Muscle of leg (tissue), 16 donors: ENCODE measurements at places on chromosomes 16 and 17. TPM values are rescaled to one million over a fixed set of nuclear protein-coding genes. Genes with fewer than 3 reads are reported as not detected.

Gene SKAP1
- 0.35 TPM for total RNA-seq

Gene PRAC2
- not detected for total RNA-seq

- H3K27ac ChIP-seq: peak within 1 kb of the TSS; percentile 74
- no peaks in the 10 kb centered on the region for H3K36me3 ChIP-seq
These were observed at the start of gene PIEZO1 for GRCh38 chr16:88785106-88785924. PIEZO1 (minus strand) TSS chr16:88785220; CDS start chr16:88784964, 256 bp downstream.

DNA sequence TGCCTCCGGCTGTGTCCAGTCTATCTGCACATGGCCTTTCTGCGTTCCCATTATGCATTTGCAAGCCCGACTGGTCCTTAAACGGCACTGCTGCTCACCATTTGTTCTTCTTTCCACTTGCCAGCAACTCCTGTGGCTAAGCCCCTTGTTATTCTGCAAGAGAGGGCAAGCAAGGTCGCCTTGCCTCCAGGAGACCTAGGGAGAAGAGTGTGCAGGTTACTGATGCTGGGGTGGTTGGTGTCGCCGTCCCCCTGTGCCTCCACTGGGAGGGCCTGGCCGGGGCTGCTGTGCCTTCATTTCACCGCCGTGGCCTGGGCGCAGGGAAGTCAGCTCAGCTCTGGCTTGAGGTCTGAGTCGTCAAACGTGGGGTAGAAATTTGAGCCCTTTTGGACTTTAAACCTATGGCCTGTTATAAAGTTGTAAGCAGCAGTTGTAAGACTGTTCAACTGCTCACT, 12.7 kb downstream of the SLC6A4 start:
- no peak for DNase-seq
- no peak overlapping the region for H3K4me3 ChIP-seq
- H3K4me1 ChIP-seq: no peaks in the 10 kb centered on the region
- no peak overlapping the region for H3K27ac ChIP-seq

- no peaks in the 10 kb centered on the region for H3K4me1 ChIP-seq
- peak; percentile 86 for DNase-seq
- no peaks in the 10 kb centered on the region for H3K27me3 ChIP-seq
- no peaks in the 10 kb centered on the region for H3K36me3 ChIP-seq
These were observed 26.0 kb upstream of the MON1B start for GRCh38 chr16:77165006-77165405.

DNA sequence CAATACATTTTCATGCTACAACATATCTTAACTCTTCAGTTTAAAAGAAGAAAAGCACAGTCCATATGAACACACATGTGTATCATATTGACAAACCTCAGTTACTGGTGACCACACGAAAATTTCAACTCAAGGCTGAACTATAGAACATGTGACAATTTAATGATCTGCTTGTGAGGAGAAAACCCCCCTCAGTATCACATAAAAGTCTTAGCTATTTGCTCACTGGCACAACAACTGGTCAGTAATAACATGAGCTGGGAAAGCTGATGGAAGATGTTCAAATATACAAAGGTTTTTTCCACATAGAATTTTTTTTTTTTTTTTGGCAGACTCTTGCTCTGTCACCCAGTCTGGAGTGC, 19.5 kb downstream of the ZNF652 start:
- no peaks in the 10 kb centered on the region for H3K36me3 ChIP-seq
- no peak for DNase-seq
- H3K27me3 ChIP-seq: no peaks in the 10 kb centered on the region
- H3K4me3 ChIP-seq: no peak overlapping the region
- no peak overlapping the region for H3K27ac ChIP-seq

GRCh38 chr16:70679671-70680494, 6.0 kb downstream of the MTSS2 start:
- H3K27ac ChIP-seq: no peak overlapping the region
- no peaks in the 10 kb centered on the region for H3K27me3 ChIP-seq
- peaks cover 52% of the 10 kb centered on the region for H3K4me1 ChIP-seq
- peaks cover 84% of the 10 kb centered on the region for H3K36me3 ChIP-seq
- H3K4me3 ChIP-seq: no peak overlapping the region
- DNase-seq: no peak

DNA sequence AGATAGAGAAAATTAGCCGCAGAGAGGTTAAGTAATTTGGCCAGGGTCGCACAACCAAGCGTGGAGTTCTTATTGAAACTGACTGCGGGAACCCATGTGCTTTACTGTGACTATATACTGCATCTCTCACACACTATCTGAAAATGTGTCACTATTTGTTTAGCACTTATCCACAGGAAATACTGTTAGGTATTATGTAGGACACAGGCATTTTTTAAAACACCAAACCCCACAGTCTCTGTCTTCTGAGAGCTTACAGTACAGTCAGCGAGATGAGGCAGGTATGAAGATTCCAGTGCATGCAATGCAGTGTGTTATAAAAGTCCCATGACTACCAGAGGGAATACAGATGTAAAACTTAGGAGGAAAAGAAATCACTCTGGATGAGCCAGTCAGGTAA, 11.3 kb downstream of the RBL2 start:
- H3K36me3 ChIP-seq: peaks cover 18% of the 10 kb centered on the region
- no peaks in the 10 kb centered on the region for H3K27me3 ChIP-seq
- no peak for DNase-seq
- no peak overlapping the region for H3K4me3 ChIP-seq
- no peak overlapping the region for H3K27ac ChIP-seq
- no peaks in the 10 kb centered on the region for H3K4me1 ChIP-seq

DNA sequence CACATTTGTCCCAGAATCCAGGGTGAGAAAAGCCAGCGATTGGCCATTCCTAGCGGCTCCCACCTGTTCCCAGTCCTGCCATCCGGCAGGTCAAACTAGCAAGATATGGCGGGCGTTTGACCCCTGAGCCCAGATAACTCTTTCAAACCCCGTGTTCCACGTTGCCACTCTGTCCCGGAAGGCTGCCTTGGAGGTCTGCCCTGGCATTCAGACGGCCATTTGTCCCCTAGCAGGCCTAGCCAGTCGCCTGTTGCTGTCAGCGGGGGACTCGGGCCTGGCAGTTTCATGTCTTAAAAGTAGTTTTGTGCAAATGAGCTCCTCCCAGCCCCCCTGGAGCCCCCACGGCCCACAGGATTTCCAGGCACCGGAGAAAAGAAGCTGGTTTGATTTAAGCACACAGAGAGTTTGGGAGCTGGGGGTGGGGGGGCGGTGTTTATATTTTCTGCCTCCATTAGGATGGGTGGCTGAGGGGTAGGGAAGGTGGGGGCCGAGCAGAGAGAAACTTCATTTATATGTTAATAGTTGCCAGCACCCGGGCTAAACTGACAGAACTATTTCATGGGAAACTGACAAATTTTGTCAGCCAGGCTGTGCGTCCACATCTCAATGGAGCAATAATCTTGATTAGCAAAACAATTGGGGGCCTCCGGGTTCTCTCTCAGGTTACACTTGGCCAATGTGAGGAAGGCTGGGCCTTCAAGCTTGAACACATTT, 240.9 kb upstream of the SALL1 start:
- H3K36me3 ChIP-seq: no peaks in the 10 kb centered on the region
- H3K27ac ChIP-seq: no peak overlapping the region
- no peaks in the 10 kb centered on the region for H3K27me3 ChIP-seq
- H3K4me3 ChIP-seq: no peak overlapping the region

DNA sequence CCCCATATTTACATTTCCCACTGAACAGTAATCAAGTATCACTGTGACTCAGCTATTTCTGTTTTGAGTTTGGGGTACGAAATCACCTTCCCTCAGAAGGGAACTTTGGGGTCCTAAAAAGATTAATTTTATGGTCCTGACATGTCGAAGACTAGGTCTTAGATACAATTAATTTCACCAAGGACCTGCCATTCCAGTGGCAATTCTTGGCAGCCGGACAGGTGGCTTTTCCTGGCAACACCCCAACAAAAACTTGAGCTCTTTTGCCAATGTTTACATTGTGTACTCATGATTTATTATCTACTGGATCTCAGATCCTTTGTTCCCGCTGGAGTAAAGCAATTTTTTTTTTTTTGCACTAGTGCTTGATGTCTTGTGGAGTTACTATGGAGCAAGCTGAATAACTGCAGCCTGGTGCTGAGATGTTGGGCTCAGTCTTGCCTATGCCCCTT, 14.4 kb downstream of the SLFN5 start:
- no peak overlapping the region for H3K4me3 ChIP-seq
- peaks cover 22% of the 10 kb centered on the region for H3K36me3 ChIP-seq
- no peak overlapping the region for H3K27ac ChIP-seq
- H3K4me1 ChIP-seq: peaks cover 6% of the 10 kb centered on the region
- peak; percentile 8 for DNase-seq
- H3K27me3 ChIP-seq: no peaks in the 10 kb centered on the region

GRCh38 chr17:72034000-72034399, 86.8 kb upstream of the SOX9 start:
- no peak for DNase-seq
- H3K27ac ChIP-seq: no peak overlapping the region
- no peaks in the 10 kb centered on the region for H3K36me3 ChIP-seq
- peaks cover 8% of the 10 kb centered on the region for H3K4me1 ChIP-seq

GRCh38 chr16:87978127-87978526, 26.9 kb downstream of the BANP start:
- peaks cover 13% of the 10 kb centered on the region for H3K36me3 ChIP-seq
- H3K27me3 ChIP-seq: no peaks in the 10 kb centered on the region
- no peak overlapping the region for H3K4me3 ChIP-seq
- no peak for DNase-seq
- H3K4me1 ChIP-seq: no peaks in the 10 kb centered on the region
